PC-9 (cell line): ENCODE measurements at places on chromosomes 4 and X. TPM values are rescaled to one million over a fixed set of nuclear protein-coding genes. Genes with fewer than 3 reads are reported as not detected.

EPGN gene
- 4.5 and 5.5 TPM in 2 replicates for total RNA-seq

ACE2 gene
- 1.9 and 3.4 TPM in 2 replicates for total RNA-seq

DDX53 gene
- total RNA-seq: not detected in 2 replicates

HSFX4 gene
- total RNA-seq: not detected in 2 replicates

PAGE2 gene
- total RNA-seq: not detected in 2 replicates

CCDC120 gene
- 20.6 and 23.9 TPM in 2 replicates for total RNA-seq

ARSJ gene
- total RNA-seq: 0.55 and 1.3 TPM in 2 replicates

MORC4 gene
- 10.8 and 11.1 TPM in 2 replicates for total RNA-seq

UGT2B11 gene
- not detected in 2 replicates for total RNA-seq

CITED1 gene
- not detected in 2 replicates for total RNA-seq

RRH gene
- total RNA-seq: 0.24 TPM in 1 of 2 replicates, not detected in the other

- DNase-seq: no peak
These were observed 111.6 kb downstream of the FRYL start for GRCh38 chr4:48668254-48669017.

DNA sequence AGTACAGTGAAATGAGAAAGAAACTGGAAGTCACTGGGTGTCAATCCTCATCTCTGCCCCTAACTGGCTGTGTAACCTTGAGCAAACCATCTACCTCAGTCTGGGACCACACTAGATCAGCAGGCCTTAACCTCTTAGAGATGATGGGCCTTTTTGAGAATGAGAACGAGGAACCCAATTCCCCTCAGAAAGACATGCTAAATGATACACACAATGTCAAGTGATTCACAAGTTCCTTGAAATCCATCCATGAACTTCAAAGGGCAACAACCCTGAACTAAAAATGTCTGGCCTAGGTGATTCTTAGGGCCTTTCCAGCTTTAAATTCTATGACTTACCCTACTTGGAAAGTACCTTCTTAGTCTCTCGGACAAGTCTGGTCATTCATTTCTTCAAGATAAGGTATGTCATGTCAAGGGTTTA lies 47.4 kb downstream of the ACSL4 start:
- no peak for DNase-seq

DNA sequence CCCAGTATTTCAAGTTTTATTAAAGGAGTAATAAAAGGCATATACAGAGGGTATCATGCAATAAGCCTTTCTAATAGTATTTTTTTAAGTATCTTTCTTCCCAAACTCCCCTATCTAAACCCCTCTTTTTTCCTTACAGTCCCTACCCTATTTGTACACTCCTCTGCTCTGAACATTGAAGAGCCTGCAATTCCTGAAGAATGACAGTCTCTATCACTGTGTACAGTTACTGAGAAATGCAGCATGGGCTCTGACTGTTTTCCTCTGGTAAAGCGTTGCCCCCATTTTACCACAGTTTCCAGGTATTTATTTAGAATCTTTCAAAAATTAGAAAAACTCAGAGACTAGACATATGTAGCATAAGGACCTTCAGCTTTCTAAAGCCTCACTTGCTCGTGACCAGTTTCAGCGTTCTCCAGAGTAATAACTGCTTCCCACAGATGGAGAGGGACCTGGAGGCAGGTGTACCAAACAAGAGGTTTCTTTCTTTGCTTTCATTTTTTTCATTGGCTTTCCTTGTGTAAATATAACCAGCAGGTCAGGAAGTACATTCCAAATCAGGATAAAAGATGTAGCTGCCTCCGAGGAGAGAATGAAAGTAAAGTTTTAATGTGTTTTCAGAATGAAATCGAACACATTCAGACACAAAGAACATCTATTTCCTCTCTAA lies 230.8 kb downstream of the CFAP299 start:
- no peak for DNase-seq

DNA sequence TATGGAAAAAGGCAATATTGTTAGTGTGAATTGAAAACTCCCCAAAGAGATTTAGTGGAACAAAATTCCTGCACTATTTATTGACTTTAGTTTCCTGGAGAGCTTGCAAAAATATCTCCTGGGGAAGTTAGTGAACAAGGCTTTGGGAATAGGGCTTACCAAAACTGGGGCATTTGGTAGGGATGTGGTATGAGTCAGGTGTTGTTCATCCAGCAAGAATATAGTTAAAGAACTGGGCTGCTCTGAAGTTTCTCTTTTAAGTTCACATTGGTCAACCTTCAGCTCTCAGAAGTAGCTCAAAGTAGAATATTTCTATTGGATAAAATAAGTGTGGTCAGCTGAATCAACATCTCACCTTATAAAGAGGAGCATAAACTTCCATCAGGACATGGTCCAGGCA lies 185.0 kb downstream of the CPE start:
- no peak for DNase-seq

- DNase-seq: no peak
These were observed 727.7 kb downstream of the DMD start for GRCh38 chrX:32483534-32484136.

GRCh38 chrX:118990512-118991227 lies 16.3 kb downstream of the LONRF3 start:
- DNase-seq: no peak

DNA sequence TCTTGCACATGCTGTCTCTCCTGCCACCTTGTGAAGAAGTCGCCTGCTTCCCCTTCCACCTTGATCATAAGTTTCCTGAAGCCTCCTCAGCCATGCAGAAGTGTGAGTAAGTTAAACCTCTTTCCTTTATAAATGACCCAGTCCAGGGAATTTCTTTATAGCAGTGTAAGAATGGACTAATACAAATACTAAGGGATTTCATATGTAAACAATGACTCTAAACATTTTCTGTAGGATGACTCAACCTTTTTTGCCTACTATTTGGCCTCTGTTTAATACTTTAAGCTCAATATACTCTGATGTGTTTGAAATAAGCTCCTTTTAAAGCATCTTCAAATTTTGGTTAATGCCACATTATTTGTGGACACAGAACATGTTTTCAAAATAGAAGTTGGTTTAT lies 813.5 kb upstream of the SLIT2 start:
- DNase-seq: no peak

DNA sequence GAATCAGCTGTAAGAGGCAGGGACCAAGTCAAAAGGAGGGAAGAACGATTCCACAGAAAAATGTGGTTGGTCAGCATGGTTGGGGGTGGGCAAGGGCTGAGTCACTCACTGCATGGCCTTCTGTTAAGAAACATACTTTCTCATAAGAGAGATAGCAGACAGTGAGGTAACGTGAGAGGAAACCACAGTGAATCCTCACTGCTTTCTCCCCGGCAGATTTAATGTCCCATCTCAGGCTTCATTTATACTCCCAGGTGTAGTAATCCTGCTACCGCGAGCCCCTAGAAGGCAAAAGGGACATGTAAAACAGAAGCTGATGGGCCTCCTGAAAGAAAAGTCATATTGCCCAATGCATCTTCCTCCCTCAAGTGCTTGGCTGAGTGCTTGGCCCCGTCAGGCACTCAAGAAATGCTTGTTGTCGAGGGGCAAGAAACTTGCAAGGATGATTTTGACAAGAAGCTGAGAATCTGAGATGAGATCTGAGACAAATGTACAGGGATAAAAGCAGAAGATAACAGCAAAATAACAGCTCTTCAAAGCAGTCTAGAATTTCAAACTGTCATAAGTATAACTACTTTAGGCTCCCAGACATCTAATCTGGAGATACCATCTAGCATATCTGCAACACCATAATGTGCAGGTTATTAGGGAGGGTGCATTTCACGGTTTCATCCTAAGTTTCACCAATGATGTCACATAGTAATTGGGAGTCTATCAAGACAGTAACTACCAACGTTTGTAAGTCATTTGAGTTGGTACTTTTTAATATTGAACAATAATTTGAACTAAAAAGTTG lies 40.2 kb downstream of the SH3KBP1 start:
- peak; percentile 63 for DNase-seq

- no peak for DNase-seq
These were observed 1.4 kb downstream of the KLHL5 start for GRCh38 chr4:39063430-39063829.

GRCh38 chr4:20353646-20354045 lies 101.9 kb downstream of the SLIT2 start:
- no peak for DNase-seq

DNA sequence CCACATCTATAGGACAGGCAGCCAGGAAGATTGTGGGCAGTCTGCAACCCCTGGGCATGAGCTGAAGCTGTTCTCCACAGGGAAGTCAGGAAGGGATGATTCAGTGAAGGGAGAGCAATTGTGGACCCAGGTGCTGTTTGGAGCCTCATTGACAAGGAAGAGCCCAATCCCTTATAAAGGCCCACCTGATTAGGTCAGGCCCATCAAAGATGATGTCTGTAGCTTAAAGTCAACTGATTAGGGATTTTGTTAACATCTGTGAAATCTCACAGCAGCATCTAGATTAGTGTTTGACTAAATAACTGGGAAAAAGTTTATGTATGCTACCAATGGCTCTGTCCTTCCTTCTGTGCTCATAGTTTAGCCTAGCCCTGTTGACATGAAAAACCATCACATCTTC lies 127.5 kb downstream of the FRAS1 start:
- no peak for DNase-seq

DNA sequence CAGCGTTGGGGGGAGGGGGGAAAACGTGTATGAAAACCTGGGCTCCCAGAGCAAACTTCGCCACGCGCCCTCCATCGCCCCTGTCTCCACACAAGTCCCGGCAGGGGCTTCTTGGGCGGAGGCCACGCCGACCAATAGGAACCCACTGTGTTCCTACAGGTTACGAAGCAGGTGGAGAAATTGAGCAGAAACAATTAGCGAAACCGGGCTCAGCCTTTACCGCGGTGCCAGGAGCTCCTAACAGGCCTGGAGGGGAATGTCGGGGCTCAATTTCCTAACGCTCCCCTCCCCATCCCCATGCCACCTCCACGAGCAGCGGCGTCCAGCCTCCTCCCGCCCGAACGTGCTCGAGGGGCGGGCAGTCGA lies 589 bp upstream of the KIT start:
- DNase-seq: no peak

GRCh38 chrX:48511560-48511959 lies 2.8 kb downstream of the PORCN start:
- DNase-seq: no peak

DNA sequence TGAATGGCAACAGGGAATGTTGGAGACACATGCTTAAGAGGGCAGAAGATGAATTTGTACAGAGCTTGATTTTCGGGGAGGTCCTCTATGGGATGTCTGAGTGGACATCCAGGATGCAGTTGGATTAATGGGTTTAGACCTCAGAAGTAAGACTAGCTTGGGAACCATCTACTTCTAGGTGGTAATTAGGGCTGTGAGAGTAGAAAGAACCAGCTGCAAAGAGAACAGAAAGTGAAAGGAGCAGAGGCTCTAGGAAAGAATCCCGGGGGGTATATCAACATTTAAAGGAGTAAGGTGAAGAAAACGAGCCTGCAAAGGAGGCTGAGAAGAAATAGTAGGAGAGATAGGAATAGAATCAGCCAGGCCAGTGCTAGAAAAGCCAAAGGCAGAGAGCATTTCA lies 29.0 kb upstream of the NKRF start:
- DNase-seq: no peak

DNA sequence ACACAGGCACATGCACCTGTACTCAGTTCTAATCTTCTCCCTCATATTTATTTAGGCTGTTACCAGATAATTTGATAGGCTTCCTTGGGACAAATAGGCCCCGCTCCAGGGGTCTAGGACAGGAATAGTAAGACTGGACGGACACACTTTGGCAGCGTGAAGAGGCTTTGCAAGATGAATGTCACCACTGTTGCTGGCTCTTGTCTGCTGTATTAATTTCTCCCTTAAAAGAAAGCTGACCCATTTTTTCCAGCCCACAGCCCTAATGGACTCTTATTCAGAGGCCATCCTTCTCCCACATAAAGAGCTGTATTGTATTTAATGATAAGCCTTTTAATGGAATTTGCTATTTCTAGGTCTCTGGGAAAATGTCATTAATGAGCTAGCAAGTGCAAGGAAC lies 18.0 kb downstream of the FAM184B start:
- DNase-seq: no peak

DNA sequence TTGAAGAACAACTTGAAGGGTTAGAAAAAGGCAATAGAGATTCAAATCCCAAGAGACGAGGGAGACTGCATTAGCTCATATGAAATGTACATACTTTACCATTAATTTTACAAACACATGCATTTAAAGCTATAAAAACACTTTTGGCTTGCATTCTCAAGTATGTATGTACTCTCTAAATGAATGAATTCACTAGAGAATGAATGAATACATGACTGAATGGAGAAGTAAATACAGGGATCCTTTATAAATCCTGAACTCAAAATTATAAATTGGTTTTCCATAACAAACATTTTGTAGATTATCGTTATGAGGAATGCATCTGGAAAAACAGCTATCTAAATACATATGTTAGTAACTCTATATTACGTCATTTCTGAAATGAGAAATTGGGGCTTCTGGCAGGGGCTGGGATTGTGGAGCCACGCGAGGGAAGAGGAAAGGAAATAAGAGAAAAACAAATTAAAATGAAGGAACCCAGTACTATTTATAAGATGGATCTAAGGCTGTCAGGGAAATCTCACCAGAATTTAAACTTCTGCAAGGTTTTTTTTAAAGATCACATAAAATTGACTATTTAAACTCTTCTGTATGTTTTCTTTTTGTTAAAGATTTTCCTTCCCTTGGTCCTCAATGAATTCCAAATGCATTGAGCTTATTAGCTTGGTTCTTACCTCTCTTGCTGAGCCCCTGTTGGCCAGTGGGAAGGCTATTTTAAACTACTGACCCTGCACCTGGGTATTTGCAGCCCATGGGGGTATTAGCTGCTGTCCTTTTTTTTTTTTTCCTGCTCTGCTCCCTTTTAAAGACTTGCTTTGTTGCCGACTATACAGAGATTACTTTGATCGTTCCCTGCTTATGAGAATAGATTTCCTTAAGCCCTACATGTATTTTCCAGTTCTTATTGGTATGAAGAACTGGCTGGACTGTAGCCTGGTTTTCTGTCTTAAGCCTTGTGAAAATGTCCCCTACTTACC lies 207.8 kb downstream of the ADGRL3 start:
- DNase-seq: no peak

- no peak for DNase-seq
These were observed 3.4 kb downstream of the GPRASP1 start for GRCh38 chrX:102654696-102655095.

DNA sequence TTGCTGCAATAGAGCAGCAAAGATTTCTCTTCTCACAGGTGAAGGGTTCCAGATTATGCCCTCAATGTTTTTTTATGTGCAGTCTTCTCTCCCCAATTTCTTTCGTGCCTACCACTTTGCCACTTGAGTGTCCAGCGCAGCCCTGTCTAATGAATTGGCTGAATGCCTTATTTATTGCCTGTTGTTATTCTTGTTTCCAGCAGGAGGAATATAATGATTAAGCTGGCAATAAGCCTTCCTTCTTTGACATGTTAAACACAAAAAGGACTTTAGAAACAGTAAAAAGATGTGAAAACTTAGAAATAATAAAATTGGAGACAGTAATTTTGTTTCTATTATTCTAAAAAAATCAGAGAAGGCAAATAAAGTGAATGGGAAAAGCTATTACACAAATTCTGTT lies 34.6 kb upstream of the FRAS1 start:
- DNase-seq: no peak

DNA sequence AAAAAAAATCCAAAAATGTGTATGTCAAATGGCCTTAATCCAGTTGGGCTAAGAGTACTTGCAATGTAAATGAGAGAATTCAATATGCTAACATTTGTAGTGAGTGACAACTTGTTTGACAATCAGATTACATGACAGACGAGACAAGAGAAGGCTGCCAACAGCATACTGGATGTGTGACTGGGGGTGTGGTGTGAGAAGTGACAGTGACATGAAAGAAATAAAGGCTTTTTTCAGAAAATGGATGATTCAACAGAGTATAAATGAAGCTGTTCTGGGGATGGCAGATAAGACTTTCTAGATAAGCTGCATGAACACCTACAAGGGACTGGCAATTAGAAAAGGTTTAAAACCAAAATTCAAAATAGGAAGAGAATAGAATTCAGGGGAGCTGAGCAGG lies 143.4 kb downstream of the CENPC start:
- DNase-seq: no peak

- no peak for DNase-seq
These were observed 205.1 kb upstream of the CTSO start for GRCh38 chr4:156158747-156159146.
